ENCODE measurements at places on chromosomes 7 and 10. TPM values are rescaled to one million over a fixed set of nuclear protein-coding genes. Genes with fewer than 3 reads are reported as not detected.

DNA sequence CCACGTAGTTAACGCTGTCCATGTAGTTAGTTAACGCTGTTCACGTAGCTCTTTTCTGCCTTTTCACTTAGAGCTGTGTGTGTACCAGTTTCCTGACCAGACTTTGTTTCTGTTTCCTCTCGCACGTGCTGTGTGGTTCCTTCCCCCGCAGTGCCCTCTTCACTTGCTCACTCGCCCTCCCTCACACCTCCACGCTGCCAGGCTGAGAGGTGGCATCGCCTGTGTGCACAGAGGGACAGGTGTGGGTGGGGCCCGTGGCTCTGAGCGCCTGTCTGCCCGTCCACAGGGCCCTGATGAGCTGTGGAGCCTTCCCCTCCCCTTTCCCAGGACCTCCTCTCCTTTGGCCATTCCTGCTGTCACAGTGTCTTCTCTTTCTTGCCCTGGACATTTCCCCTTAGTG lies 30.6 kb downstream of the WDR37 start:
- no peak for DNase-seq

RRP12 gene
- 29.3 TPM for total RNA-seq

GRCh38 chr7:4017785-4018184 lies 664.3 kb upstream of the FOXK1 start:
- DNase-seq, result no peak

- DNase-seq, result no peak
These were observed 48.9 kb downstream of the BLNK start for GRCh38 chr10:96222441-96222840.

DNA sequence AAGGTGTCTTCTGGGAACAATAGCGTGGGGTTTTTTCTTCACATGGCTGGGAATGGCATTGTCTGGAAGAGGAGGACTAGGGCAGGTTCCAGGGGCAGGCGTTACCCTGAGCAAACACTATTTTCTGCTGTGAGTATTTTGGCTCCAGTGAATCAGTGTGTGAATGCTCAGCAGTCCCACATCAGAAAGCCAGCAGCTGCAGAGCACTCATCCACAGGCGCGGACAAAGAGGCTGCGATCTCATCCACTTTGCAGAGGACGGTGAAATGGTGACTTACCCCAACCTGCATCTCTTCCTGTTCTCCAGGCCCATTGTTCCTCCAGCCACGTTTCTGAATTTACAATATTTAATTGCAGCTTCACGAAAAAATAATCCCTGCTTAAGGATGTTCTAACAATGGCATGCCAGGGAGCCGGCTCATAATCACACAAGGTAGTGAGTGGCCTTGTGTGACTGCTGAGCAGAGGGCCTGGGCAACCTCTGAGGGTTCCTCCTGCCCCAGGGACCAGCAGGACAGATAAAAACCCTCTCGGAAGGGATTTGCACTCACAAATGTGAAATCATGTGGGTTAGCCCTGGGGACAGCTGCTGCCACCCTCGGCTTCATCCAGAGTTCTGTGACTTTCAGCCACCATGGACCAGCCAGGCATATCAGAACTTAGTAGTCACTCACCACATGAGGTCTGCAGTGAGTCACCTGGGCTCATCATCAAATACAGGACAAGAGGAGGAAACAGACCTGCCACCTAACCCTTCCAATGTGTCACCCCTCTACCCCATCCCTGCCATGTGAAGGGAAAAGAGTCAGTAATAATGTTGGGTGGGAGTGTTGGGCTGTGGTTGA lies 65.0 kb upstream of the EN2 start:
- DNase-seq, result no peak

ADAM8 gene
- 14.0 TPM for total RNA-seq

Measured in thoracic aorta (tissue), 2 donors.